ENCODE measurements at places on chromosomes 3 and 15. TPM values are rescaled to one million over a fixed set of nuclear protein-coding genes. Genes with fewer than 3 reads are reported as not detected.

GRCh38 chr3:191378142-191378812 is 48.0 kb upstream of the UTS2B start:
- no peak for DNase-seq

DNA sequence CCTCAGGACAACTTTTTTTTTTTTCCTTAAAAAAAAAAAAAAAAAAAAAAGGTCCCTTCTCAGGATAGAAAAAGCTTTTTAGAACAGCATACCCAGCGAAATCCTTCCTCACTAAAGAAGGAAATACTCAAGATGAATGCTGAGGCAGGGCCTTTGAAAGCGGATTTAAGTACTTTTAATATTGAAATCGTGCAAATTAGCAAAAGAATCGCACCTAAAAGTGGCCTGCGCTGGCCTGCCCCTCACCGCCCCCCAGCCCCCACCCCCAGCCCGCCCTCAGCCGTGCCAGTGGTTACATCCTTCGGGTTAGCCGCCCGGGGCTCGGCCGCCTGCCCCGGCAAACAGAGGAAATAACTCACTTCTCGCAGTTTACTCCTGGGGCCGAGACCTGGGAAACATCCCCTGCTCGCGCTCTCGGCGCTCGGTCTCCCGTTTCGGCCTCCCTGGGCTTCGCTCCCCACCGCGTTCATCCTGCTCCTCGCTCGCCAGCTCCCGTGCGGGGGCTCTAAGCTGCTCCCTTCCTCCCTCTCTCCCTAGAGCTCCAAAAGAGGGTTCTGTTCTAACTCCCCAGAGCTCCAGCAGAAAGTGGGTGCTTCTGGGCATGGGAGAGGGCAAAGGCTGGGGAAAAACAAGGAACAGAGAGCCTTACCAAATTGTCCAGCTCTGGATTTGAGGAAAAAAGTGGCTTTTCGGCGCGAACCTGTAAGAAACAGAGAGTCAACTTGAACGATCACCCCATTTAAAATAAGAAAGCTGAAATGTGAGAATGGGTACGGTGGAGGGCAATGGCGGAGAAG is 5.2 kb downstream of the MEIS2 start:
- DNase-seq: no peak

DNA sequence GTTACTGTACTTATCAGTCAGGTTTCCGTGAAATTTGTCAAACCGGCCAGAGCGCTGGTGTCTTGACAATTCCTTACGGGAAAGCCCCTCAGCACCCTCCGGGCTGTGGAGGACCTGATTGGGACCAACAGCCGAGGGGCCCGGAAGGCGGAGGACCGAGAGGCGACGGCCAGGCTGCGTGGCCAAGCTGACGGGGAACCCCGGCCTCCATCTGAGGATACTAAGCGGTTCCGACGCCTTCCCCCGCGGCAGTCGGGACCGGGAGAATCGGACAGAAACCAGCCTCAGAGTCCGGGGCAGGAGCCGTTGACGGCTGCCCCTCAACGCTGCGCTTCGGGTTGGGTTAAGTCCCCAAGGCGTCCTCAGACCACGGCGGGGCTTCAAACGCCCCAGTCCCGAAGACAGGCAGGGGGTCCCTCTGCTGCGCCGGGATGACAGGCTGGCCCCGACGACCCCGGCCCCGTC is 499 bp downstream of the ALDH1A2 start:
- peak; percentile 49 for DNase-seq

The SCN11A gene
- total RNA-seq: 0.27 TPM

All from lower lobe of right lung (tissue), 2 donors.